ENCODE measurements at places on chromosomes 6 and 20.

DNA sequence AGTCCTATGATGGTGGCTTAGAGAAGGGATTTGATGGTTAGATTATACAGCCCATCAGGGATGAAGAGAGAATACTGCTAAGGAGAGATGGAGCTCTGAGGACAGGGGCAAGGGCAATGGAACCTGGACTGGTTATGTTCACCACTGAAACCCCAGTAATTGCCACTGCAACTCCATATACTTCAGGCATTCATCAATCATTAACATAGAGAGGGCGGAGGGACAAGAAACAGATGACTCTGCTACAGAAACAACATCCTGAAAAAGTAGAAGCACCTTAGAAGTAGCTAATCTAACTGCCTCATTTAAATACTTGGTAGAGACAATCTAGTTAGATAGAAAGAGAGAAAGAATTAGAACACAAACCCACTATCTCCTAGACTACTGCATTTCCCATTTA, 89.8 kb downstream of the MDN1 start:
- ATAC-seq: no peak

GRCh38 chr6:109241199-109241598, 141.1 kb downstream of the CD164 start:
- ATAC-seq: no peak

GRCh38 chr6:146965110-146965689, 239.0 kb upstream of the STXBP5 start:
- no peak for ATAC-seq

DNA sequence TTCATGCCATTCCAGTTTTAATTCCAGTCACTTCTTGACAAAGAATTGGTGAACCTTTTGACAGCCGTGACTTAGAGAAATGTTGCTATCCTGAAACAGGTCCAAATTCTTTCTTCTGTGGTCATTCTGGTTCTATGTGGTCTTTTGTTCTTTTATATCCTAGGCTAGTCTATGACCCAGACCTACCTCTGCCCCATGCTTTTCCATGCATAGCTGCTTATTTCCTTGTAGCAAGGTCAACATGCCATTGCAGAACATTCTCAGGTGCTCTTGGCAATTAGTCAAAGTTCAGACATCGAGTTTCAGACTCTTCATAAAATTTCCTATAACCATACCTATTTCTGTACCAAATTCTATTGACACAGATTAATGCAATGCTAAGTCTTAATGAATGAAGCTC, 202.6 kb downstream of the PLCB1 start:
- no peak for ATAC-seq

DNA sequence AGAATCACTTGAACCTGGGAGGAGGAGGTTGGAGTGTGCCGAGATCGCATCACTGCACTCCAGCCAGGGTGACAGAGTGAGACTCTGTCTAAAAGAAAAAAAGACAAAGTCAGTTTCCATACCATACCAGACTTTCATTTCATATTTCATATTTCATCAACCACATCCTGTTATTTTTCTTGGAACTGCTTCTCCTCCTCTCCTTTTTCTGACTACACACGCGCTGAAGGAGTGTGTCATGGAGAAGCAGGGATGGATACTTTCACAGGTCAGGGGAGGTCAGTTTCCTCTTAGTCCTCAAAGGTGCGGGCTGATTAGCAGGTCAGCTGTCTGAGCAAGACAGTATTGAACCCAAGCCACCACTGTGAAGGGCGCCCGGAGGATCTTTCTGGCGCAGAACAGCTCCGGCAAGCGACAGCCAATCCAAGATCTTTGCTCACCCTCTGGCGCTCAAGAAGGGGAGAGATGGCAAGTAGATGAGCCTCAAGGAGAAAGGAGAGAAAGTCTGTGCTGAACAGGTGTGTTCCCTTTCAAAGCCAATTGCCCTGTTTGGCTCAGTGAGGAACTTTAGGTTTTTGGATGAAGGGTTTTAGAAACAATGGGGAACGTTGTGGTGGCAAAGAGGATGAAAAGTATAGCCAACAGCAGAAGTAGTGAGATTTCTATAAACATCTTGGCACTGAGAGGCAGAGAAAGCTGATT, 18.9 kb upstream of the SYNJ2 start:
- no peak for ATAC-seq
